ENCODE measurements at places on chromosomes 7 and 10.

DNA sequence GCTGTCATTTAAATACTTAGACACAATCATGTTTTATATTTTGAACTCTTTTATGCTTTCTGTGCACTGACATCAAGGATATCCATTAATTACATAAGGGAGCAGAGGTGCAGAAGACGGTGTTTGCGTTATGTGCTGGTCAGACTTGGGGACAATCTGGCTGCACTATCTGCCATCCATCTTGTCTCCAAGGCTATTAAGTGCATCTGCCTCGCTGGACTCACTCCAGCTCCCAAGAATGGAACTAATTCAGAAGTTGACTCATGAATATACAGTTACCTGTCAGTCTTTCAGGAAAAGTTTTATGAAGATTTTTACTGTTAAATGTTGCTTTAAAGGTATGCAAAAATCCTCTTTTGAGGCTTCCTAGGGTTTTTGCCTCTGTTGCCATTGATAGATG, 391.0 kb downstream of the SUGCT start:
- no peak for DNase-seq

DNA sequence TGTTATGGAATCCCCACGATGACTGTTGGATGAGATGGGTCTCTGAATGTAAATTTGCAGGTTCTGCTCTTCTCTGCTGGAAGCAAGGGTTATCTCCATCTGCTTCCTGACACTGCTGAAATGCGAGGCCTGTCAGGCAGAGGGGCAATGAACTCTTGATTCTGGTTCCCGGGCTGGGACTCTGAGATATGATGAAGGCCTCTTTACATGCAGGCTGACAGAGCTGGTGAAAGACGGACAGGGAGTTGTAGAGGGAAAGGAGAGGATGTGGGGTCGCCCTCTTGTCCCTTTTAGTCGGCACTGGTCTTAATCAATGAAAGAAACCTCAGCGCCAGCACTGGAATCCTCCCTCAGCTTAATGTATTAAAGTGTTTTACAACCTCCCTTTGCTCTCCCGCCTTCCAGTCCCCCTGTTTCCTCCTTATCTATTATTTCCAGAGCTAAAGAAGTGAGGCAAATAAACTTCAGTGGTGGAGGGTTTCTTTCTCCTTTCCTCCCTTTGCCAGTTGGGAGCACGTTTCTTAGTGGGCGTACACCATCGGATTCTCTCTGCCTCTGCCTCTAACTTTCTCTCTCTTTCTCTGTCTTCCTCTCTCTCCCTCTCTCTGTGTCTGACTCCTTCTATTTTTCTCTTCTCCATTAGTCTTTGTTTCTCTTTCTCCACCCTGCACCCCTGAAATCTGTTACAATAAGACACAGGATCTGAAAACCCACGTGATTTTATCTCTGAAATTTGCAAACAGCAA, 145.6 kb downstream of the BAMBI start:
- DNase-seq = no peak

DNA sequence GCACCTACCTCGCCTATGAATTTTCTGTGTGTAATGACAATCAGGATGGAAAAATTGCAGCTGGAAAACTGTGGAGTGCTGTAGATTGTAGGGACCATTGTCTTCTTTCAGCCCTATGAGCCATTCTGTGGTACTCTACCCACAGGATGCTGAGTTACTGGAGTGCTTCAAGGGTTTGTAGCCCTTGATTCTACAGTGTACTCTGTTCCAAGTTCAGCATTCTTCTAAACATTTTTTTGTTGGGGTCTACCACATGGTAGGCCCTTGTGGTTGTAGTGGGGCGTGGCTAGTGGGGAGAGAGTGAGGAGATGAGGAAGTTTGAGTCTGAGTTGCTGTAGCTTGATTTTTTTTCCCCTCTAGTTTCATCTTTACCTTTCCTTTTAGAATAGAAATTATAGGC, 33.5 kb downstream of the REEP3 start:
- no peak for DNase-seq

- no peak for DNase-seq
Measured at GRCh38 chr7:18895456-18895855, 222.0 kb downstream of the TWIST1 start.

GRCh38 chr7:85851571-85852193, 664.8 kb upstream of the SEMA3D start:
- DNase-seq = no peak
